ENCODE measurements at places on chromosomes 2 and 18. TPM values are rescaled to one million over a fixed set of nuclear protein-coding genes. Genes with fewer than 3 reads are reported as not detected.

The SLC4A5 gene
- total RNA-seq, result 2.2 TPM

The CTAGE1 gene
- not detected for total RNA-seq

The SPAG16 gene
- total RNA-seq, result 7.4 TPM

The RESP18 gene
- not detected for total RNA-seq

The TCF23 gene
- total RNA-seq, result not detected

The HOXD1 gene
- total RNA-seq, result 0.71 TPM

The FOXD4L1 gene
- 0.21 TPM for total RNA-seq

The RSAD2 gene
- 11.8 TPM for total RNA-seq

The LYPD1 gene
- 0.28 TPM for total RNA-seq

- DNase-seq, result no peak
These were observed 412.5 kb upstream of the SPHKAP start for GRCh38 chr2:228594012-228594411.

DNA sequence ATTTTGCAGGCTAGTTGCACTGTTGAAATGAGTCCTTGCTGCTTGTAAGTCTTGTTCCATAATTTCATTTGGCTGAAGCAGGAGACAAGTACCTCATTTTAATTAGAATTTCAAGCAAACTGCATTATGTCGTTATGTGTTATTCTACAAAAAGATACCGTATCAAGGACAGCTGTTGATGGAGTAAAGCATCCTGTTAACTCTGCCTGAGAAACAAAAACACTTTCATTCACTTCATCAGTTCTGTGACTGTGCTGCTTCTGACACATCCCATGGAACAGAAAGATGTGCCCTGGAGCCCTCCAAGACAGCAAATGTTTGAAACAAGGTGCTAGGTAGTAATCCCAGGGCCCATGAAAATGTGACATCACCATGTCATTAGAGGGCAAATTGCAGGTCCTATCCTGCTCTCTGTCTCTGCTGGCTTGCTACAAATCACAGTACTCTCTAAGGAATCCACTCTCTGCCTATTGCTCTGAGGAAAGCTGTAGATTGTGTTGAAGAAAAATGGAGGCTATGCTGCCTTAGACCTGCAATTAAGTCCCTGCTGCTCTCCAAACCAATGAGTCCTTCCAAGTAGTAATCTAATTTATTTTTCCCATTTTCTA, 209.7 kb upstream of the PARD3B start:
- DNase-seq, result no peak

- no peak for DNase-seq
These were observed 138.2 kb downstream of the DPP10 start for GRCh38 chr2:114580691-114581090.

- DNase-seq, result no peak
These were observed 2.8 kb downstream of the MFSD2B start for GRCh38 chr2:24012521-24013188.

DNA sequence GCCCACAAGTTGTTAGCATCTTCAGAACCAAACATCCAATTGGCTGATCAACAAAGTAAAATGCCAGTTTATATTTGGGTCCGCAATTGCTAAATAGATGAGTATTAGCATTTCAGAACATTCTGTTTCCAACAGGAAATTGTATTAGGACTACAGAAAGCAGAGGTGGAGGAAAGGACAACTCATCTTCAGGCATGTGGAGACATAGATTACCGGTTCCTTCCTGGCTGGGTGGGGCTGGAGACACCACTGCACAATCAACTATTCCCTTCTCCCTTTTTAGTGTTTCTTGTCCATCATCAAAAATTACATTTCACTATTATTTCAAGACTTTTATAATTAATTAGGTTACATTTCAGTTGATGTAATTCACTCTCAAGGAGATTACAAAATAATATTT, 83.8 kb downstream of the ADAM23 start:
- no peak for DNase-seq

GRCh38 chr2:157061799-157062198, 195.7 kb upstream of the GALNT5 start:
- DNase-seq, result no peak

DNA sequence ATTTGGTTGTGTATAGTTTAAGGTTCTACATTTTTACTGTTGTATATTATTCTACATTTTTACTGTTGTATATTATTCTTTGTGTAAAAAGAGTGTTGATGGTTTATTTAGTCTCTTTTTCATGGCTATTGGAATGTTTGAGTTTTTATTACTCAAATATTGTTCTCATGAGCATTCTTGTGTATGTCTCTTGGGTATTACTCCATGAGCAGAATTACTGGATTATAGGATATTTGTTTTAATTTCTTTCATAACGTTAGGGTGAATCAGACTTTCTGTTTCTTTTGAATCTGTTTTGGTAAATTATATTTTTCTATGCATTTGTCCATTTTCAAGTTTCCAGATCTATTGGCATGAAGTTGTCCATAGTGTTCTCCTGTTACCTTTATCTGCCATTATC, 111.6 kb downstream of the DYNAP start:
- DNase-seq, result no peak

DNA sequence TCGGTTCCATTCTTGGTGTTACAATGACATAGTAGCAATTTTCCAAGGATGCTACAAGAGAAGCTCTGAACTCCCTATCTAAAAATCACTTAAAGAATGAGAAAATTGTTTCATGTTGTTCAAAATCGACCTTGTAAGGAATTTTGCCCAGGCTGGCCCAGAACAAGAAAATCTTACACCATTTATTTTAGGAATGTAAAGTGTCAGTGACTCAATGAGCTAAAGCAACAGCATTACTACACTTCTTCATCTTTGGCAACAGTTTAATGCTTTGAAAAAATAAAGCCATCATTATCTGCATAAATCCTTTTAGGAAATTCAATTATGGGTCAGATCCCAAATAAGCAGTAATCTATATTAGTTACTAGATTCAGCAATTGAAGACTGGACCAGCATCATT, 38.6 kb downstream of the SLC25A12 start:
- DNase-seq, result no peak

- DNase-seq, result no peak
These were observed 128.6 kb downstream of the TGIF1 start for GRCh38 chr18:3578621-3579020.

DNA sequence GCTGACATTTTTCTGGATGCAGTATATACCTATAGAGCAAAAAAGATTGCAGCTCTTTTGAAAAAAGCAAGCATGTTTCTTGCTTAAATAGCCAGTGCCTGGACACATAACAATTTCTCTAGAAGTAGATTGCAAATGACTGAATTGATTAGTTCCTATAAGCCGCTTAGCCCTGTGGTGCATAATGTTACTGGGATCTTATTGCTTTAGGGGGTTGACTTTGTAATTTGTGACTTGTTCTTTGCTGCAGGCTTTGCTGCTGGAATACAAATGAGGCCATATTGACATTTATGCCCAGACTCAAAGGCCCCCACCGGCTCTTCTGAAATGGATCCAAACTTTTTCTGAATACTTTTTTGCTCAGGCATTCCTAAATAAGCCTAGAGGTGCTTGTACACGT, 182.6 kb downstream of the SH3BP4 start:
- DNase-seq, result no peak

DNA sequence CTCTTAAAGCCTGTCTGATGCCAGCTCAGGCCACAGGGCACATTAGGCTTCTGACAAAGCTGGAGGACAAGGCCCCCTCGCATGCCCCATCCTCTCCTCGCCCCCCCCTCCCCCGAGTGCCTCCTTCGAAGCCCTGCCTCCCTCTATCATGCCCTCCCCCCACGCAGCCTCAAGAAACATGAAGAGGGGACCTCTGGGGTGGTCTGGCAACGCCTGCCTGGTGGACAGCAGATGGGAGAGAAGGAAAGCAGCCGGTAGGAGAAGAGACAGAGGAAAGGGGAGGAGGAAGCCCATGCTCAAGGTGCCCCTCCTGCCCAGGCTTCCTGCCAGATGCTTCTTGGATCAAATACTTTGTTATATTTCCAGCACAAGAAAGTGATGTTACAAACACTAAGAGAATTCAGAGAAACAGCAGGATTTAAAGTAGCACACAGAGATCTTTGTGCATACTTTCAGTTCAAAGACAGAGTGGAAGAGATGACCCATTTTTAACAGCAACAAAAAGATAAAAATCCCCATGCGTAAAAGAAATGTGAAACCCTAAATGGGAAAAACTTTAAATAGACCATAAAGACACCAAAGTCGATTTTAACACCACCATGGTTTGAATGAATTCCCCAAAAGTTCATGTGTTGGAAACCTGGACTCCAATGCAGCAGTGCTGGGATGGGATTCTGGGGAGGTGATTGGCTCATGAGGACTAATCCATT, 19.0 kb downstream of the BOK start:
- DNase-seq, result no peak

GRCh38 chr2:181657379-181657778, 474 bp upstream of the CERKL start:
- DNase-seq, result no peak

DNA sequence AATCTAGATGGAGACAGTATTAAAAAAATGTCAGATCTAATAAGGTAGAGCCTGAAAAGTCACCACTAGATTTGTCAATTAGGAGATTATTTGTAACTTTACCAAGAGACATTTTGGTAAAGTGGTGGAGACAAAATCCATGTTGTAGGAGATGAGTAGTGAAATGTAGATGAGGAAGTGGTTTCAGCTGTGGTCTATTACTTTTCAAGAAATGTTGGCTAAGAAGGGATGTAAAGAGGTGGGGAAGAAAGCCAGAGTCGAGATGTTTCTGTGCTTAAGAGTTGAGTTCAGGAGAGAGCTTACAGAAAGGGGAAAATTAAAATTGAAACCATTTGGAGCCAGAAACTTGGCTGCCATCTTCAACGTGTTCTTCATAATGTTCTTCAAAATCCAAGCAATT, 22.2 kb downstream of the ACVR2A start:
- no peak for DNase-seq

DNA sequence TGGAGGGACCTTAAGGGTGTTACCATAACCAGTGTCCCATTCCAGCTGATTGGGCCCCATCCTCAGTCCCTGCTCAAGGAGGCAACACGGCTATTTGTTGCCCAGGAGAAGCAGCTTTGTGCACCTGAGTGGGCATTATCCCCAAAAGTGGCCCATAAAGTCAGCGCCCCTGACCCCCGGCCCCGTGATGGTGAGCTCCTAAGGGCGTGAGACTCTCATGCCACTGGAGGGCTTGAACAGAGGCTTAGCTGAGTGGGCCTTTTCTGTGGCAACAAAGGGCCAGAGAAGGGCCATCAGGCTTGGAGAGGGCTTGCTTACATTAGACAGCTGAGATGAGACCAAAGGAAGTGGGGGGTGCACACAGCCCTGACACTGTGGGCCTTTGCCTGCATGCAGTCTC, 99.2 kb upstream of the RAB6C start:
- DNase-seq, result no peak

GRCh38 chr2:3659447-3660432, 1.7 kb downstream of the ALLC start:
- DNase-seq, result no peak

GRCh38 chr2:236529606-236530005, 40.0 kb upstream of the ACKR3 start:
- no peak for DNase-seq

DNA sequence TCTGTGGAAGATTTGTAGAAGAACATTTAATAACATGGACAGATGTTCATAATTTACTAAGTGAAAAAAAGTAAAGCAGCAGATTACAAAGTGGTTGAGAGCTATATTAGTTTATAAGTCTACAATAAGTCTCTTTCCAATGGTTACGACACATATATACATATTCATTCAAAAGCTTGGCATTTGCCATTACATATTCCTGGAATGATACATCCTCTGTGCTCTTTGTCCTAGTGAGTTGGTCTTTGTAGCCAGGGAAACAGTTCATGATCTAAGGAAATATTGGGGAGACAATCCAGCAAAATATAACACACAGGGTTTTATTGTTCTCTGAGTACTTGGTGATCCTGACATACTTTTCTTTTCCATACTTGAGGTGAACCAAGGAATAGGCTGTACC, 32.5 kb upstream of the SOS1 start:
- no peak for DNase-seq

- DNase-seq, result no peak
These were observed 22.3 kb downstream of the IL1B start for GRCh38 chr2:112814278-112814677.

- no peak for DNase-seq
These were observed 22.3 kb upstream of the ITM2C start for GRCh38 chr2:230842473-230842872.

GRCh38 chr18:6004119-6004518, 108.8 kb upstream of the TMEM200C start:
- no peak for DNase-seq

- no peak for DNase-seq
These were observed 6.4 kb upstream of the NPAS2 start for GRCh38 chr2:100813527-100813926.

DNA sequence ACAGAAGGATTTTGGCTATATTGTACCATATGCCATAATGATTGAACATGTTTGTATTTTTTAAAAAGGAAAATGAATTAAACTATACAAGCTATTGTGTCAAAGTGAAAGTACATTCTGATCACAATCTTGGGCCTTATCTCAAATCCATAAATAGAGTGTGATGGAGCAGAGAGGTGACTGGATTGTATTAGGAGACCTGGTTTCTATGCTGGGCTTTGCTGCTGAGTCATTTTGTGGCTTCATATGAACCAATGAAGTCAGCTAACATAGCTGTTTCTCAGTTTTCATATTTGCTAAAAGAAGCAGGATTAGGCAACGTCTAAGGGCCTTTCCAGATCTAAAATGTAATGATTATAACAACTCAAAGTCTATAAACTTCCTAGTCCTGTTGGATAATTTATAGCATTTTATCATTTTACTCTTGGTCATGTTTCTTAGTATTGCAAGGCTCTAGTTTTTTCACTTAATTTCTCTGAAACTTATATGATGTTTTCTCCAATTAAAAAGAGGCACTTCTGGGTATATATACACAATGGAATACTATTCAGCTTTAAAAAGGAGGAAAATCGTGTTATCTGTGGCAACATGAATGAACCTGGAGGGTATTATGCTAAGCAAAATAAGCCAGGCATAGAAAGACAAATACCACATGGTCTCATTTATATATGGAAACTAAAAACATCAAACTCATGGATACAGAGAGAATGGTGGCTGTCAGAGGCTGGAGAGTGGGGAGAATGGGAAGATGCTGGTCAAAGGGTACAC, 112.3 kb downstream of the MEP1B start:
- DNase-seq, result no peak

DNA sequence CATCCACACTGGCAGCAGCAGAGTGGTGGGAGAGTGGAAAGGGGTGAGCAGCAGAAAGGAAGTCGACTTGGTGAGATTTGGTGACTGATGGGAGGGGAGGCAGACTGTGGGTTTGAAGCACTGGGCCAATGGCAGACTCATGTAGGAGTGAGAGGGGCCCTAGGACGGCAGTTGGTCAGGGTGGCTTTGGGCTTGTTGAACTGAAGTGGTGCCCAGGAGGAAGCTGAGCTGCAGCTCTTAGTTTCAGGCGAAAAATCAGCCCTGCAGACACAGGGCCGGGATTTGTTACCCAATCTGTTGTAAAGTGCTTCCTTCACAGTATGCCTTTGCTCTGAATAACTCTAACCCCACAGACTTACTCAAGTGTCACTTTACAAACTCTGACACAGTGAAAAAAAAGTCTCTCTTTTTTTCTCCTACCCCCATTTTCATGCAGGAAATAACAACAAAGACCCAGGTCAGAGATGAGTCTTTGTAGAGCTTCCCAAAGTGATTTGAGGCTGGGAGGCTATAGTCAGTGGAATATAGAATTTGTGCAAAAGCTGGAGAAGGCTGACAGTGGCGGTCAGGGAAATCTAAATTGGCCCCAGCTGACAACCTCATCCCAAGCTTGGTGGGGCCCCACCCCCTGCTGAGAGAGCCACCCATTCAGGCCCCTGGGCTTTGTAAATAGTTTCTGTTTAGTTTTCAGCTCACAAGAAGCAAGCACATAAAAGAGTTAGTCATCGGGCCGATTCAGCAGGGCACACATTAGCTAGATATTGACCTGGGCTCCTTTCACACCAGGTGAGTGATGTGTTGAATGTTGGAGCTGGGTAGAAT, 226.9 kb downstream of the VAPA start:
- DNase-seq, result no peak
